HTR-8/SVneo (cell line): ENCODE measurements at places on chromosomes 11 and 22.

- DNase-seq, result no peak
Observed at GRCh38 chr11:5696210-5696609, 6.6 kb downstream of the TRIM22 start.

- no peak for DNase-seq
Observed at GRCh38 chr11:122271745-122272144, 155.7 kb upstream of the BLID start.

DNA sequence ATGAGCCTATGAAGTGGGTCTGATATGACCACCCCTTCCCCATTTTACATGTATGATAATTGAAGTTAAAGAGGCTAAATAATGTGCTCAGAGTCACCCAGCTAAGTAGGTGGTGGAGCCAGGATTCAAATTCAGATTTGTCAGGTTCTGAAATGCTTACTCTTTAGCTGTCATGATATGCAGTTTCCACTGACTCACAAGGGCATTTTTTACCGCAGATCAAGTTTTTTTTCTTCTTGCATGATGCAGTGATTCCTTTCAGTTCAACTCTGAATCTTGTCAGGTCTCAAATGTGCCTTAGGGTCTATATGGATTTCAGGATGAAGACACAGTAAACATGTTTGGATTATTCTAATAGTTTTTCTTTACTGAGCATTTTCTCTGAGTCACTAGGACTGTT lies 12.6 kb upstream of the TRIM44 start:
- no peak for DNase-seq

GRCh38 chr11:41879214-41879613 lies 419.8 kb upstream of the LRRC4C start:
- DNase-seq, result no peak

- no peak for DNase-seq
Observed at GRCh38 chr22:20580611-20581502, 73.4 kb downstream of the MED15 start.

DNA sequence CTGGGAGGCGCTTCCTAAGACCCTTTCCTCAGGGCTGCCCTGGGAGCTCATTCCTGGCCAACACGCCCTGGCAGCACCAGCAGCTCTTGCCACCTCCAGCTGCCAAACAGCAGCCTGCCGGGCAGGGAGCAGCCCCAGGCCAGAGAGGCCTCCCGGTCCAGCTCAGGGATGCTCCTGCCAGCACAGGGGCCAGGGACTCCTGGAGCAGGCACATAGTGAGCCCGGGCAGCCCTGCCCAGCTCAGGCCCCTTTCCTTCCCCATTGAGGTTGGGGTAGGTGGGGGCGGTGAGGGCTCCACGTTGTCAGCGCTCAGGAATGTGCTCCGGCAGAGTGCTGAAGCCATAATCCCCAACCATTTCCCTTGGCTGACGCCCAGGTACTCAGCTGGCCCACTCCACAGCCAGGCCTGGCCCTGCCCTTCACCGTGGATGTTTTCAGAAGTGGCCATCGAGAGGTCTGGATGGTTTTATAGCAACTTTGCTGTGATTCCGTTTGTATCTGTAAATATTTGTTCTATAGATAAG lies 7.6 kb downstream of the SLC39A13 start:
- DNase-seq, result peak; percentile 94

- peak; percentile 38 for DNase-seq
Observed at GRCh38 chr11:128553662-128554362, 33.5 kb downstream of the ETS1 start.

DNA sequence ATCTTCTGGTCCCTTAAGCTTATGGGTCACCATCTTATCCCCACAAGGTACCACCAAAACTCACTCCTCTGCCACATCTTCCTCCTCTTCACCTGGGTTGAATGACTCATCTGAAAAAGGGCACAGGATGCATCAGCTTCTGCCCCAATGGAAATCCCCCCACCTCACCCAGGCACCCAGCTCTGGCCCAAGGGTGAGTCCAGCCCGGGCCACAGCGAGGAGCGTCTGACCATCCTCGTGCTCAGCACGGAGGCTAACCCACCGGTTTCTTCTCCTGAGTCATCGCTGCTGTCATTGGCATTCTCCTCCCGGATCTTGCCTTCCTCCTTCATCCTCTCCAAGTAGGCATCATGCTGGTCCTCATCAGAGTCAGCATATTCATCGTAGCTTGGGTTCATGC lies 5.3 kb upstream of the TNKS1BP1 start:
- no peak for DNase-seq

DNA sequence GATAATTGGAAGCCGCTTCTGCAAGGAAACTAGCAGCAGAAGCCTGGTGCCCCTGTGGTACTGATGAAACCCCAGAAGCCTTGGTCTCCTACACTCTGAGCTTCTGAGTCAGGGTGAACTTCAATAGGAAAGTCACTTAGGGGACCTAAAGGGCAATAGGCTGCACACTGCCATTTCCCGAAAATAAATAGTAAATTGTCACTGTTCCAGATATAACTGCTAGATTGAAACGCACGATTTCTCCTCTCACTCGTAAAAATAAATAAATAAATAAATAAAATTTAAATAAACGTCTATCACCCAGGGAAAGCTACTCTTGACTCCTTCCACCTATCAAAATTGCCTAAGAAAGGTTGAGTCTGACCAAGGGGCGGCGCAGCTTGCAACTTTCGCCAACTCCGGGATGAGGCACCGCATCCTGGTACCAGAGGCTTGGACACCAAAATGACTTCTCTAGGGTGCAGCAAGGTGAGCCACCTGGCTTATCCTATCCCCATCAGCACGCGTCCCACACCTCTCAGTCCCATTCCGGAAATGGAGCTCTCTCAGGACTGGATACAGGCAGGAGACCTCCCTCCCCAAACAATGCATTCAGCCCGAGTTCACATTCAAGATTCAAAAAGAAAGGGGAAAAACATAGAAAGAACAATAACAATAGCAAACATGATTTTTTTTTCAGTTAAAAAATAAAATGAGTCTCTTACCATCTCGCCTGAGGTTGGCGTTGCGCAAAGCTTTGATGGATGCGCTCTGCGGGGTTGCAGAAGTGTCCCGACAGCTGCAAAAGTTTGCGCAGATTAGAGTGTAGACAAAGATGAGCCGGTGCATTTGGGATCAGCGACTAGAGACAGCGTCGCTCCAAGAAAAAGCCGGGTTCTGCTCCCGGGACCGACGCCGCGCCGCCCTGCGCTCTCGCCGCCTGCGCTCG lies 583 bp downstream of the PDGFD start:
- DNase-seq, result no peak

DNA sequence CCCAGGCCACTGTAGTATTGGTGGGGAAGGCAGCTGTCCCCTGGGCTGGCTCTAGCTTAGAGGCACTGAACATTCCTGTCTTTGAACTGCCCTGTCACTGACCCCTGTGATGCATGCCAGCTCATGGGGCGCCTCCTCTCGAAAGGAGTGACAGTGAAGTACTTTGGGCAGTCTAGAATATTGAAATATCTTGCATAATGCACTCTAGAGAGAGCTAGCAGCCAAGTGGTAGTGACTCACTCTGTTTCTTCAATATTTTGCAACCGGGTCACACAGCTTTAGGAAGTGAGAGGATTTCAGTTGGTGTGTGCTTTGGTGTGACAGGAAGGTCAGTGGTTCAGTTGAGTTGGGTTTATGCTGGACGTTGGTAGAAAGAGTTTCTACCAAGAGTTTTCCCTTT lies 35.5 kb upstream of the ST14 start:
- DNase-seq, result peak; percentile 60

GRCh38 chr11:3810951-3811350 lies 2.6 kb downstream of the PGAP2 start:
- DNase-seq, result no peak

- DNase-seq, result no peak
Observed at GRCh38 chr11:115580416-115580815, 76.2 kb upstream of the CADM1 start.

DNA sequence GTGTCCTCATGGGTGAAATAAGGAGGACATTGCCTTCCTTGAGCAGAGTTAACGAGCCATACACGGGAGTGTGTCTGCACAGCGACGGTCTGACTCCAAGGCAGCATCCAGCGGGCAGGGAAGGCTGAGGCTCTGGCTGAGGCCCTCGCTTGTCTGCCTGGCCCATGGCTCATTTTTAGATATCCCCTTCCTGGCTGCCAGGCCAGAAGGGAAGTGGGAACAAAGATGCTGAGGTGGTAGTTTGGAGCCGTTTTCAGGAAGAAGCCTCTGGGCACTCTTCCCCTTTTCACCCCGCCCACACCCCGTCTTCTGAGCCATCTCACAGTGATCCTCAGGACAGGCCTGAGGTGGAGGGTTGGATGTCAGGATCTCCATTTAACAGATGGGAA lies 3.0 kb upstream of the SLCO2B1 start:
- DNase-seq, result no peak

DNA sequence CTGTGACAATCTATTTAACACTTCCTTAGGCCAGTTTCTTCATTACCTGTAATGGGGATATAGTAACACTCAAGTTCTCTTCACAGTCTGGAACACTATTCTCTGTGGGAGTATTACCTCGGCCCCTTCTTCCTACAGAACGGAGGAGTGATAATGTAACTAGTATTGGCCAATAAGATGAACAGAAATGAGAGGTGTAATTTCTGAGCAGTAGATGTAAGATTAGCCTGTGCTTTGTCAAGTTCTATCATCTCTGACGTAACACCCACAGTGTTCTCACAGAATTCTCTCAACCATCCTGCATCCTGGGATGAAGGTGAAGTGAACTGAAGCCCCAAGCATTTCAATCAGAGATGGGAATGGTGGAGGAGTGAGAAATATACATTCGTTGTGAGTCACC lies 65.2 kb upstream of the TOP3B start:
- no peak for DNase-seq

- DNase-seq, result no peak
Observed at GRCh38 chr22:45210991-45211390, 29.7 kb downstream of the KIAA0930 start.

GRCh38 chr22:45564349-45565030 lies 61.8 kb downstream of the FBLN1 start:
- DNase-seq, result no peak

DNA sequence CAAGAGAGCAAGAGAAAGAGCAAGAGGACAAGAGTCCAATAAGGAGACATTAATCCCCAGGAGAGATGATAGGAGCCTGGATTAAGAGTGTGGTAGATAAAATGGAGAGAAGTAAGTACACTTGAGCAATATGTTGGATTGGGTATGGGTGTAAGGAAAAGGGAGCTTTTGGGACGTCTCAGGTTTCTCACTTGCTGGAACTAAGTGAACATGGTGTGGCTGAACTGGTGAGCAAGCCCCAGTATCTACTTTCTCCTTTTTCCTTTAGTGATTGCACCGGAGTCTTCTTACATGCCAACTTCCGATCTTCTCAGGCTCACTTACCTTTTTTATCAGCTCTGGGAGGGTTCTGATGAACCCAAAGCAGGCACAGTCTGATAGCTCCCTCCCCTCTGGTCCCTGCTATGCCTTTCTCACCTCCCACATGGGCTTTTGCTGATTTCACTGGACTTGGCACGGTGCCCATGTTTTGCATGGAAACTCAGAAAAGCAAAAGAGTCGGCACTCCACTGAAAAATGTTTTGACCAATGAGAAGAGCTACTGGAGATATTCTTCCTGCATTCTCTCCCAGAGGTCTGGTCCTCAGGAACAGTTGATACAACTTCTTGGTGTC lies 14.5 kb upstream of the APLNR start:
- DNase-seq, result no peak

DNA sequence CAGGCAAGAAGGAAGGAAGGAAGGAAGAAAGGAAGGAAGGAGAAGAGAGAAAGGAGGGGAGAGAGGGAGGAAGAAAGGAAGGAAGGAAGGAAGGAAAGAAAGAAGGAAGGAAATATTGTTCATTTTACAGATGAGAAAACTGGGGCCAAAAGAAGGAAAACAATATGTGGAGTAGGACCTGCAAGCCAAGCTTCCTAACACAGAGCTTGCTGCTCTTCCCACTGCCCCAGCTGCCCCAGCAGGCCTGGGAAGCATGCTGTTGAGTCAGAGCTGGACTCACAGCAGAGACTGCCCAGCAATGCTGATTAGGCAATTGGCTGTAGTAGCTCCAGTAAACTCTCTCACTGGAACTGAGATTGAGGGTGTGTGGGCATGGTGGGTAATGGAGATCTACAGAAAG lies 42.6 kb upstream of the SMCO4 start:
- no peak for DNase-seq

DNA sequence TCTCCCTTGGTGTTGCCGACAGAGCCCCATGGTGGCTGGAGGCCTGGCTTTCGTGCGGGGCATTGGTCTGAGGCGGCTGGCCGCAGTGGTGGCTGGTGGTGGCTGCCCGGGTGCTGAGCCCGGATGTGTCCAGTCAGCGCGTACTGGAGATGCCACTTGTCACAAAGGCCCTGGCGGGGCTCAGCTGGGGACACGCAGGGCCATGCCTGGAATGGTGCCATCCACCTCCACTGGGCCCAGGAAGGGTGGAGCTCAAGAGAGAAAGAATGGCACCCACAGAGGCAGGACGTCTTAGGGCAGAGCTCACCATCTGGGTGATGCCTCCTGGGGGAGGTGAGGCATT lies 92.5 kb downstream of the CEP164 start:
- DNase-seq, result no peak

DNA sequence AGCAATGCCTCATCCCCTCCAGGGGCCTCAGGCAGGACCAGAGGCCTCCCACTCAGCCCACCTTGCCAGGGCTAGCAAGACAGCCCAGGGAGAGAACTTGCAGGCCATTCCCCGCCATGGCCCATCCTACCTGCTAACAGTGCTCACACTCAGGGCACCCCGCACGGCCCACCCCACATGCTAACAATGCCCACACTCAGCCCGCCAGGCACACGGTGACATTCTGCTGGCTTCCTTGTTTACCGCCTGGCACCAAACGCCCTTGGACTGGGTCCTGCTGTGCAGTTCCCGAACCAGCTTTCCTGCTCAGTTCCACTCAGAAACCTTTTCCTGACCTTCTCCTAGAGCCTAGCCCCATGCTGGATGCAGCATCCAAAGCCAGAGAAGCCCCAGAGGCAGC lies 33.5 kb upstream of the FADD start:
- DNase-seq, result no peak

DNA sequence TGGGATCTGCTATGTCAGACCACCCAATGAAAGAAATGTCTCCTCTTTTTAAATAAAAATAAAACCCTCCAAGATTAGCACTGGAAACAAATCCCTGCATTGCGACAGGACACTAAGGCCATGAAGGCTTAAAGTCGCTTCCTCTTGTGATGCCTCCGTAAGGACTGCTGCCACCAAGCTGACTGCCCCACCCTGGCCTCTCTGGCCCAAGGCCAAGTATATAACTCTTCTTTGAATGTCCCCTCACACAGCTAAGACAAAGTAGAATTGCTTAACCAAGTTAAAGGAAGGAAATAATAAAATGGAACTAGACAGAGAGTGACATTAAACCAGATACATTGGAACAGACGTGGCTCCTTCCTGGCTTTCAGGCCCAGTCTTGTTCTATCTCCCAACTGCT lies 7.5 kb upstream of the NRGN start:
- no peak for DNase-seq
